Lung microvascular endothelial cell (primary cell): ENCODE measurements at places on chromosomes 13 and 19. TPM values are rescaled to one million over a fixed set of nuclear protein-coding genes. Genes with fewer than 3 reads are reported as not detected.

- no peak for DNase-seq
Measured at GRCh38 chr19:55305983-55306562, 19.1 kb downstream of the TMEM150B start.

DNA sequence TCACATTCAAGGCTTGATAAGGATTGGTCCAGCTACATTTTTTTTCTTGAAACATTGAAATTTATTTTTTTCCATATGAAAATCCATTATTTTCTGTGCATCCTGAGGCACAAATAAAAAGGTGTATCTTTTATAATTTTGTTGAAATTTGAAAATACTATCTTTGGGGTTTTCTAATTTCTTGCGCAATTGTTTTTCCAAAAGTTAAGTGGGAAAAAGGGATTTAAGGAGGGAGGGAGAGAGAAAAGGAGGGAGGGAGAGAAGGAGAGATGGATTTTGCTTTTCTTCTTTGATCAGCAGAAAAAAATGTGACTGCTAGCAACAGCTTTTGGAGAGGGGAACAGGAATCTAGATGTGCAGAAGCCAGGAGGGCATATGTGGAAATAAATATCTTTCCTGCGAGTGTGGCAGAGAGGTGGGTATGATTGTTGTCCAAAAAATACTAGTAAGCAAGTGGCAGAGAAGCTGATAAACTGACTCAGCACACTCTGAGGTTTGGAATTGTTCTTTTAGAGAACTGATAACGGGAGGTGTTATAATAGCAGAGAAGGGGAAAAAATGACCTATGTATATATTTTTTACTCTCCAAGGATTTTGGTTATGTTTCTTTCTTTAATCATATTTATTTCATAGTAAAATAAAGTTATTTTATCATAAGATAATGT lies 61.2 kb upstream of the EDNRB start:
- DNase-seq = no peak

- DNase-seq = peak; percentile 74
Measured at GRCh38 chr19:13597640-13598039, 91.4 kb upstream of the CACNA1A start.

- DNase-seq = peak; percentile 86
Measured at GRCh38 chr13:97256343-97256783, 34.2 kb downstream of the MBNL2 start.

DNA sequence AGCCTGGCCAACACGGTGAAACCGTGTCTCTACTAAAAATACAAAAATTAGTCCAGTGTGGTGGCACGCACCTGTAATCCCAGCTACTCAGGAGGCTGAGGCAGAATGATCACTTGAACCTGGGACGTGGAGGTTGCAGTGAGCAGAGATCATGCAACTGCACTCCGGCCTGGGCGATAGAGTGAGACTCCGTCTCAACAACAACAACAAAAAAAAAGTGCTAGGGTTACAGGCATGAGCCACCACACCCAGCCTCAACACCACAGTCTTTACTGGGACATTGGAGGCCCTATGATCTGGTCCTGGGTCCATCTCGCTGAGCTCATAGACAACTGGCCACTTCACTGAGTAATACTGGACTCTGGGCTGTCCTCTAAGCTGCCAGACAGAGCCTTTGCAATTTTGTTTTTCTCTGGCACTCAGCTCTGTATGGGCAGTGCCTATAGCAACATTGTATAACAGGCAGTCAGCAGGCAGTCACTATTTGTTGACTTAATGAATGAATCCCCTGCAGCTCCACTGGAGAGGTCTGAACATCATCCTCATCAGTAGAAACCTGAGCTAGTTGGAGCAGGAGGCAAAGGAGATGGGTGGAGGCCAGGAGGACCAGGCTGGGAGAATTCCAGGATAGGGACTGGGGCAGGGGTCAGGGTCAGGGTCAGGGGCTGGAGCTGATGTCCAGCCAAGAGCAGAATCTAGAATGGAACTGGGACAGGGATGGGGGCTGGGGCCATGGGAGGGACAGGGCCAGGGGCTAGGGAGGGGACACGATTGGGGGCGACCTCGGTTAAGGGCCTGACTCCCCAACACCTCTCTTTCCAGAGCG lies 8.1 kb downstream of the BLOC1S3 start:
- no peak for DNase-seq

The TEX29 gene
- total RNA-seq = 0.20 TPM in 1 of 2 replicates, not detected in the other

DNA sequence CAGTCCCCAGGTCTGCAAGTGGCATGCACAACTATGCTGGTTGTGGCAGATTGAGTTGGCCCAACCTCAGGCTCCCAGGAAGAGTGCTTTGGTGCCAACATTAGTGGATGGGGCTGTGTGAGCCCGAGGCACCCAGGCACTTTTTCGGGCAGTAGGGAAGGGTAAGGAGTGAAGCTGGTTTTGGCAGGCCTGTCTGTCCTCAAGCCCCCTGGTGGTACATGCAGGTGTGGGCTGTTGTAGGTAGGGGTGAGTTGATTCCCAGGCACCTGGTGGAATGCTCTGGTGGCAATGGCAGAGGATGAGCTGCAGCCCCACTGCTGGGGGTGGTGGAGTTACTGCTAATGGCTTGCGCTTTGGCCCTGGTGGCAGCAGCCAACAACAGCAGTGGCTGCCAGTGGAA lies 723.7 kb upstream of the SLITRK1 start:
- no peak for DNase-seq
